M059J (cell line): ENCODE measurements at places on chromosomes 6 and 20.

GRCh38 chr6:170114187-170114945 lies 176.5 kb downstream of the DLL1 start:
- no peak for DNase-seq

GRCh38 chr20:21801193-21801592 lies 95.7 kb downstream of the PAX1 start:
- no peak for DNase-seq

GRCh38 chr20:39758876-39759275 lies 796.7 kb downstream of the DHX35 start:
- DNase-seq, result no peak

GRCh38 chr20:37356961-37357371 lies 11.0 kb downstream of the SRC start:
- no peak for DNase-seq

DNA sequence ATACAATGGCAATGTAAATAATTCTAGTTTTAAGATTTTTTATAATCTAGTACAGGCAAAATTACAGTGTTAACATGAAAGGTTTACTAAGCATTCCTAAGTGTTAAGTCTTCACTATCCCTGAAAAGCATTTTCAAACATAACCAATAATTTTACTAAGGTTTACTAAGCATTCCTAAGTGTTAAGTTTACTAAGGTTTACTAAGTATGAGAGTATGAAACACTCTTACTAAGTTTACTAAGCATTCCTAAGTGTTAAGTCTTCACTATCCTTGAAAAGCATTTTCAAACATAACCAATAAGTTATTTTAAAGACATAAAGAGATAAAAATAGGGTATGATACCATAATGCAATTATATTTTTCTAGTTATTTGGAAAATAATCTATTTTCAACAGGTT lies 82.6 kb downstream of the PRSS35 start:
- DNase-seq, result no peak

DNA sequence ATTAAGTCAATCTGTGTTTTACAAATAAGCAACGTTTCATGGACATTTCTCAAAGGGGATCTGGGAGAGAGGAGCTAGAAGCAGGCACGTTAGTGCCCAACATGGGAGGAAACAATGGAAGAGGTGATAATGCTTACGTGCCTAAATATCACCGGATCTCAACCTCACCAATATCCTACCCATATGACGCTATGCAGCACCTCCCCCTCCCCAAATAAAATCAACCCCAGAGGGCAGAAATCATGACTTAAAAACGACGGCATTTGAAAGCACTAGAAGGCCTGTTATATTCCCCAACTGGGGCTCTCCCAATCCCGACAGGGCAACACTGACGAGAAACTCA lies 425 bp downstream of the HBS1L start:
- peak; percentile 33 for DNase-seq

- DNase-seq, result no peak
These were observed 261.4 kb downstream of the KHDC1L start for GRCh38 chr6:72963946-72964345.

DNA sequence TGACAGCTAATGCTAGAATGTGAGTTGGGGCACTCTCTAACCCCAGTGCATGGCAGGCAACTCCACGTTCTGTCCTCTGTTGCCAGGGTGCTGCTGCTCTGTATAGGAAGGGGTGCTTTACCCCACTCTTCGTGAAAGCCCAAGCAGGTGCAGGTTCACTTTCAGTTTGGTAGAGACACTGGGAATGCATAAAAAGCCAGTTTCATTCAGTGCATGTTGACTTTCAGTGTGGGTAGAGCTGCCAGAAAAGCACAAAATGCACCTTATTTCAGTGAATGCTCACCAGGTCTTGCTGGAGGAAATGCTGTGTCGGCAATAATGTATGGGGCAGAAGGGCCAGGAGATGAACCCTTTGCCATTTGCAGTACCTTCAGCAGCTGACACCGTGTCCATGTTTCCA lies 62.1 kb upstream of the ADGRB3 start:
- no peak for DNase-seq

DNA sequence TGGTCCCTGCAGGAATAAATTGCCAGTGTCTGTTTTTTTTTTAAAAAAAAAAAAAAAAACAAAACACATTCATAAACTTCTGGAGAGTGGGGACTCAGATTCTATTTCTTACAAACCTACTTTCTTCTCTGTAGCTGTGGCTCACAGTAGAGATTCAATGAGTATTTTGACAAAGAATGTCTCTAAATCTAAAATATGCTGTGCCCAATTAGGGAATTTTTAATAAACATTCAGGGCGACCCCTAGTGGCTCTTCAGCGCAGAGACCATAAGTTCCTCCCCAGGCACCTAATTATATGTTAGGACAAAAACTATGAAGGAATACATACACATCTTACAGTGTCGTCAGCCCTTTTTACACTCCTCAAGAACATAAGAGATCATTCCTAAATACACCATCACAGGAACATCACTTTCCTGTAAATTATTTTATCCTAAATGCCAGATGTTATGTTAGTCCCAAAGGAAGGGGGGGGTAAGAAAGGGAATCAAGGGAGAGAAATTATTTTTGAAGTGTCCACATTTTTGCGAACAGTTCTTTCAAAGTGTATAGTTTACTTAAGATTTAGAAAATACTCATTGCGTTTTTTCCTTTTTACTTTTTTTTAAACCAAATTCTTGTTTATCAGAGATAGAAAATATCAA lies 21.8 kb upstream of the NAA20 start:
- DNase-seq, result peak; percentile 78

DNA sequence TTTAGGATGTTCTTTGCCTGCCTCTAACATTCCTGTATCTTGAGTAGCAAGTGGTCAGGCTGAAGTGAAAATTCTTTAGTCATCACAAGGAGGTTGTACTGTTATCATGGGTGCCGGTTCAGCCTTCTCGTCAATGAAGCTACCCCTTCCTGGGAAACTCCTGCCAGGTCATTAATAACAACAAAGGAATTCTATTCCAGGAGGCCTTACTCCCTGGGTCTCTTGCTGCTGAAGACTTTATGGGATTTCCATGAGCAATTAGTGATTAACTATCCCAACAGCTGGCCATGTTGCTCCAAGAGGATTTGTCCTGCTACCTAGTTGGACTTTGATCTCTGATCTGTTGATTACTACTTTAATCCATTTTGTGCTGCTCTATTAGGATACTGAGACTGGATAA lies 62.7 kb upstream of the ELOVL5 start:
- DNase-seq, result peak; percentile 50

GRCh38 chr6:168411130-168411529 lies 29.9 kb upstream of the SMOC2 start:
- peak; percentile 40 for DNase-seq

DNA sequence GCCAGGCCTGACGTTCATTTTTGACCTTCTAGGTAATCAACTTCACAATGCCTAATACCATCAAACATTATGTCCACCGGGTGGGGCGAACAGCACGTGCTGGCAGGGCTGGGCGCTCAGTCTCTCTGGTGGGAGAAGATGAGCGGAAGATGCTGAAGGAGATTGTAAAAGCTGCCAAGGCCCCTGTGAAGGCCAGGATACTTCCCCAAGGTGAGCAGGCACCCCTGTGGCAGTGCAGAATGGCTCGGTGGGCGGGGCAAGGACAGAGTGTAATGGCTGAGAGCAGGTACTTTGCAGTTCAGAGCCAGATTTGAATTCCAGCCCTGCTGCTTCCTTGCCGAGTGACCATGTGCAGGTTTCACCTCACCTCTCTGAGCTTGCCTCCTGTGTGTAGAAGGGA lies 17.1 kb downstream of the DDX27 start:
- DNase-seq, result no peak

GRCh38 chr6:22145823-22146677 lies 150.8 kb downstream of the PRL start:
- peak; percentile 74 for DNase-seq

- DNase-seq, result no peak
These were observed 479.7 kb upstream of the FLRT3 start for GRCh38 chr20:14817101-14817500.

DNA sequence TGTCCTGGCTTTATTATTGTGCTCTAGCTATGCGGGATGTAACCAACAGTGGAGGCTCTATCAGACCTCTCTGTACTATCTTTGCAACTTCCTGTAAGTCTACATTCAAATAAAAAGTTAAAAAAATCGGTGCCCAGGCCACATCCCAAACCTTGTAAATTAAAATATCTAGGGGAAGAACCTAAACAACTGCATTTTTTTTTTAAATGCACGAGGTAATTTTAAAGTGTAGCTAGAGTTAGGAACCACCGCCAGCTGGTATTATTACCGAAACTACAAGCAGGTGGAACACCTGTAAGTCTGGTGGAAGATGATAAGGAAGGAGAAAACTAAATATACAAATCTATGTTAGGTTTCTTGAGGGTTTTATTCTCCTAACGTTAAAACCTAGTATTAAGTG lies 34.5 kb upstream of the ID4 start:
- no peak for DNase-seq

DNA sequence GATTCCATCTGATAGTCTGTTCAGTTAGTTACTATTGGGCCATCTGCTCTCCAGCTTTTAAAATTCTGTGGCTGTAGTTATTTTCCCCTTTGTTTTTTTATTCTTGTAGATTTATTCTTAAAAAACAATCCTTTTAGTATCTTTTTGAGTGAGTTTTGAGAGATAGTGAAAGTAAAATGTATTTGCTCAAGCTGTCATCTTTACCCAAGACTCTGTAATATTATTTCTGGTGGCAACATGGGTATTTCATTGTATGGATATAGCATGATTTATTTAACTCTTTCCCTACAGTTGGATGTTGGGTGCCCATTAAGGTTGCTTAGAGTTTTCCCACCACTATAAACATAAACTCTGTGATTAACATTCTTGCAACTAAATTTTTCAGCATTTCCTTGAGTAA lies 24.6 kb downstream of the STK4 start:
- DNase-seq, result no peak

DNA sequence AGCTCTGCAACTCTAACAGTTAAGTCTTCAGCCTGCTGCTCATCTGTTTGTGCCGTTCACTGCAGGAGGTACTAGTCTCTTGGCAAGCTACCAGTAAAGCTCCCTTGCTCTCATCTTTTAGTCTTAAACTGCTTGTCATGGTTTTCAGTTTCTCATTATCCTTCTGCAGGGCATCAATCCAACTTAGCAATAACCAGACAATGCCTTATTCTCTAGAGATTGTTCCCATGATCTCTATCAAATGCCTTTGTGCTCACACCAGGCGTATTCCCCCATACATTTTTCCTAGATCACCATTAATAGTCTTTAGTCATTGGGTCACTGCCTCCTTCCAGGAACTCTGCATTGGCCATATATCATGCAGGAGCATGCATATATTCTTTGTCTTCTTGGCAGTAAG lies 171.3 kb downstream of the GRM1 start:
- DNase-seq, result peak; percentile 4

- no peak for DNase-seq
These were observed 87.7 kb upstream of the NOX3 start for GRCh38 chr6:155543166-155543847.

- no peak for DNase-seq
These were observed 7.9 kb upstream of the CPNE5 start for GRCh38 chr6:36847152-36847551.

DNA sequence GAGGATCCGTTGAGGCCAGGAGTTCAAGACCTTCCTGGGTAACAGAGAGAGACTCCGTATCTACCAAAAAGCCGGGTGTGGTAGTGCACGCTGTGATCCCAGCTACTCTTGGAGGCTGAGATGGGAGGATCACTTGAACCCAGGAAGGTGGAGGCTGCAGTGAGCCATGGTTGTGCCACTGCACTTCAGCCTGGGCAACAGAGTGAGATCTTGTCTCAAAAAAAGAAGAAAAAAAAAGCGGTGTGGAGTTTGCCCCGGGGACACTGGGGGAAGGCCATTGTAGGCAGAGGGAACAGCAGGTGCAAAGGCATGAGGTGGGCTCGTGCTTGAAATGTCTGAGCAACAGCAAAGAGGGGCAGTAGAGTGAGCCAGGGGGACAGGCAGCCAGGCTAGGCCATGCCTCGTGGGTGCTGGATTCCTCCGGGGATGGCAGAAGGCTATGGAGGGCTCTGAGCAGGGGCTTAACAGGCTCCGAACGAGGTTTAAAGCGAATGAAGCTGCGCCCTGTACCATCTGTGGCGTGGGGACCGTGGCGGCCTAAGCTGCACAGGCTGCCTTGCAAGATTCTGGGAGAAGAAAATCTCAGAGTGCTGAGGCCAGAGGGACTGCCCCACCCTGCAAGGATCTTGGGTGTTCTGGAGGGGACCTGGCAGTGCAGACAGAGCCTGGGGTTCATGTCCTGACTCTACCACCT lies 36.9 kb upstream of the NOL4L start:
- no peak for DNase-seq

GRCh38 chr6:45353654-45354053 lies 24.1 kb downstream of the SUPT3H start:
- no peak for DNase-seq

DNA sequence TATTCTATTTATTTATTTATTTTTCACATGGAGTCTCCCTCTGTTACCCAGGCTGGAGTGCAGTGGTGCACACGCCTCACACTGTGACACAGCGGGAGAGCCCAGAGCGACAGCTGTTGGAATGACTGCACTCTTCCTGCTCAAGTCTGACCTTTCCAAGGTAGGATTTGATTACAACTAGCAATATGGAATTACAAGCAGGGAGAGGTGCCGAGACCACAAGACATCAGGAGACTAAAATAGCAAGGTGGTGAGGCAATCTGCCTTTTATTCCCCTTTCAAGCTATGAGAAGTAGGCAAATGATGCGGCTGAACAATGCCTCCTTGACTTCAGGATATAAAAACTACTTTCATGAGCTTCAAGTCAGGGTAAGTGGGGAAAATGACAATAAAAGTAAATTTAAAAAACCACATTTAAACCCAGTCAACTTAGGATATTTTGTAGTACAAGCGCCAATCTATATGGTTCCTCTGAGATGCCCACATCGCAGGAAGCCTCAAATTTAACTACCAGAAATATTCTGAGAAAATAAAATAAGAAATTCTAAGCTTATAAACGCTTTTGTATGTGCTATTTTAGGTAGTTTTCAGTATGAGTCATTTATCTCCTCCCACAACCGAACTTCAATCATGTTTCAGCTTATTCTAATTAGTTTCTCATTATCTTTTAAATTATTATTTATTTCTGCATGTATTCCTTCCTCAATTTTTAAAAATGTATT lies 146.9 kb upstream of the SGK1 start:
- DNase-seq, result peak; percentile 94

DNA sequence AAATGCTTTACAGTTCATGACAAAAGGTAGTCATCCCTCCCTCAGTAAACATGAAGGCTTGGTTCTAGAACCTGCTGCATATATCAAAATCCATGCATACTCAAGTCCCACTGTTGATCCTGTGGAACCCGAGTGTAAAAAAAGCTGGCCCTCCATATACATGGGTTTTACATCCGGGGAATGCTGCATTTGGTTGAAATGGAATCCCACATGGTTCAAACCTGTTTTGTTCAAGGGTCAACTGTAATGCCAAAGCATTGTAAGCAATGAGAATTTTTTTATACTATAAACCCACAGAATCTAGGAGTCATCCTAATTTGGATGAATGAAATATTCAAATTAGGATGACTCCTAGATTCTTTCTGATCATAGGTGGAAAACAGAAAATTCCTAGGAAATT lies 5.9 kb upstream of the HDAC2 start:
- no peak for DNase-seq

- DNase-seq, result no peak
These were observed 24.3 kb downstream of the NTSR1 start for GRCh38 chr20:62732842-62733525.

GRCh38 chr6:743320-744096 lies 50.6 kb upstream of the EXOC2 start:
- no peak for DNase-seq

GRCh38 chr6:131948692-131949619 lies 2.2 kb downstream of the CCN2 start:
- peak; percentile 84 for DNase-seq

GRCh38 chr6:158418501-158418900 lies 106.2 kb downstream of the TULP4 start:
- DNase-seq, result peak; percentile 21

GRCh38 chr6:125918681-125919566 lies 37.6 kb upstream of the HINT3 start:
- DNase-seq, result peak; percentile 97
